ENCODE measurements at places on chromosomes 1 and 21. TPM values are rescaled to one million over a fixed set of nuclear protein-coding genes. Genes with fewer than 3 reads are reported as not detected.

COL9A2 gene
- total RNA-seq = 0.39 TPM

BCL2L15 gene
- total RNA-seq = 0.13 TPM

SRGAP2 gene
- 26.0 TPM for total RNA-seq

AMIGO1 gene
- total RNA-seq = 0.41 TPM

C1orf115 gene
- total RNA-seq = 2.5 TPM

CCDC190 gene
- total RNA-seq = 5.5 TPM

RNF223 gene
- total RNA-seq = not detected

OR10Z1 gene
- not detected for total RNA-seq

UBE2Q1 gene
- total RNA-seq = 55.8 TPM

GBP6 gene
- total RNA-seq = not detected

GRCh38 chr21:43034101-43034500 is 41.5 kb downstream of the CBS start:
- H3K27ac ChIP-seq = 0 out of 2 replicates have a peak overlapping the region, but pooled peaks have one; percentile 10
- peaks cover 22% of the 10 kb centered on the region for H3K4me1 ChIP-seq
- no peaks in the 10 kb centered on the region for H3K27me3 ChIP-seq
- peaks cover 25% of the 10 kb centered on the region for H3K36me3 ChIP-seq
- no peak overlapping the region for H3K4me3 ChIP-seq
- DNase-seq = no peak

DNA sequence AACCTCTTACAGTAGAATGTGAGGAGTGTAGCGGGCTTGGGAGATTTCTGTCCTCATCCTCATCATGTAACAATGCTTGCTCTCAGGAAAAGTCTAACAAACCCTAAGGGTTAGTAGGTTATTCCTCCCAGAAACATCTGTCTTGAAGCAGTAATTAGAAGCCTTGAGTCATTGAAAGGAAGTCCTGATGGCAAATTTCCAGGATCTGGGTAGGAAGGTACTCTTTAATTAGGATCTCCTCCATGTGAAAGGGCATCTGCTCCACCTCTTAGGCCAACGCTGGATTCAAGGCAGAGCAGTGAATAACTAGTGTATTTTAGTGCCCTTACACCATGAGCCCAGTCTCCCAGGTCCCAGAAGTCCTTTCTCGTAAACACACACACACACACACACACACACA is 106.6 kb upstream of the BARHL2 start:
- no peaks in the 10 kb centered on the region for H3K36me3 ChIP-seq
- no peak overlapping the region for H3K27ac ChIP-seq
- no peak for DNase-seq
- H3K4me1 ChIP-seq = no peaks in the 10 kb centered on the region
- H3K4me3 ChIP-seq = no peak overlapping the region
- no peaks in the 10 kb centered on the region for H3K27me3 ChIP-seq

- no peak overlapping the region for H3K27ac ChIP-seq
- H3K36me3 ChIP-seq = no peaks in the 10 kb centered on the region
- no peak overlapping the region for H3K4me3 ChIP-seq
- no peaks in the 10 kb centered on the region for H3K4me1 ChIP-seq
Measured at GRCh38 chr1:189036628-189037027, 1441.0 kb downstream of the BRINP3 start.

GRCh38 chr1:236413688-236414087 is 19.6 kb downstream of the EDARADD start:
- H3K36me3 ChIP-seq = no peaks in the 10 kb centered on the region
- 0 out of 2 replicates have a peak, but pooled peaks cover 6% of the 10 kb centered on the region for H3K27me3 ChIP-seq
- no peak for DNase-seq
- H3K27ac ChIP-seq = no peak overlapping the region
- H3K4me1 ChIP-seq = no peaks in the 10 kb centered on the region

DNA sequence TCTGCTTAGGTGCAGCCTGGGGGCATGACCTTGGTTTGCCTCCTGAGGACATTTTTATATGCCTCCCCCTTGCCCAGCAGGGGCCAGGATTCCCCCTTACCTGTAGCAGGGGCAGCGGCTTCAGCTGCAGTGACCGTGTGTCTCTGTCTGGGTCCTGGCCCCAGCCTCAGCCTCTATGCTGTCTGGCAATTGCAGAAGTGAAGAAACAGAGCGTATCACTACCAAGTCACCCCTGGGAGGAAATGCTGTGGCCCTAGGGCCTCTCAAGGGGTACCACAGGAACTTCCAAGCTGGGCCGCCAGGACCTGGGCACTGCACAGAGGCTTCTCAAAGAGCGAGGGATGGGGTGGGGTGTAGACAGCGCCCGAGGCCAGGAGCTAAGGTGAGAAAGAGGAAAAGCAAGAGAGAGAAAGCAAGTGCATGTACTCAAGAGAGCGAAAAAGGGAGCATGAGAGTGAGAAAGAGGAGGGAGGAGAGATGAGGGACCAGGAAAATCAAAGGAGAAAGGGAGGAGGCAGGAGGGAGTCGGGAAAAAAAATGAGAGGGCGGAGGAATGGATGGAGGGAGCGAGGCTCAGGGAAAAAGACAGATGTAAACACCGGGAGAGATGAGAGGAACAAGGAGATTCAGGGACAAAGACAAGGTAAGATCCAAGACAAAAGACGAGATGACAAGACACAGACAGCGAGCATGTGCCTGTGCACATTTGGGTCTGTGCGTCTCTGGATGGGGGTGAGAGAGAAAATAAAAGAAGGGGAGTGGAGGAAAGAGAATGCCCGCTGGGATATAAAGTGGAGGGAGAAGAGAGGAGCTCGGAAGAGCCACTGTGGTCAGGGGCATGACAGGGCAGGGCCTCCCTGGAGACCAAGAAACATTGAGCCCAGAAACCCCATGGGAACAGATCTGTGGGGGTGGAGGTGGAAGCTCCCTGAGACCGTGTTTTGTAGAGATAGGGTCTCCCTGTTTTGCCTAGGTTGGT is at the start of gene PTAFR:
Gene PTAFR (minus strand): TSS at position 199 of the 979 bp plus-strand sequence. CDS start 25,669 bp downstream, outside the sequence.
- no peaks in the 10 kb centered on the region for H3K36me3 ChIP-seq
- no peak within 1 kb of the TSS for H3K4me3 ChIP-seq
- H3K27me3 ChIP-seq = no peaks in the 10 kb centered on the region
- no peak for DNase-seq

GRCh38 chr1:11616766-11617165 is 37.5 kb downstream of the FBXO2 start:
- DNase-seq = no peak
- no peaks in the 10 kb centered on the region for H3K36me3 ChIP-seq
- no peaks in the 10 kb centered on the region for H3K4me1 ChIP-seq
- no peak overlapping the region for H3K27ac ChIP-seq
- H3K27me3 ChIP-seq = peaks cover 48% of the 10 kb centered on the region
- H3K4me3 ChIP-seq = no peak overlapping the region

GRCh38 chr21:16243396-16243795 is 513.6 kb downstream of the USP25 start:
- no peaks in the 10 kb centered on the region for H3K27me3 ChIP-seq
- no peaks in the 10 kb centered on the region for H3K36me3 ChIP-seq
- H3K27ac ChIP-seq = no peak overlapping the region
- no peaks in the 10 kb centered on the region for H3K4me1 ChIP-seq

GRCh38 chr1:72781038-72781437 is 498.7 kb upstream of the NEGR1 start:
- no peak for DNase-seq
- no peak overlapping the region for H3K27ac ChIP-seq
- H3K4me3 ChIP-seq = no peak overlapping the region
- H3K36me3 ChIP-seq = no peaks in the 10 kb centered on the region

DNA sequence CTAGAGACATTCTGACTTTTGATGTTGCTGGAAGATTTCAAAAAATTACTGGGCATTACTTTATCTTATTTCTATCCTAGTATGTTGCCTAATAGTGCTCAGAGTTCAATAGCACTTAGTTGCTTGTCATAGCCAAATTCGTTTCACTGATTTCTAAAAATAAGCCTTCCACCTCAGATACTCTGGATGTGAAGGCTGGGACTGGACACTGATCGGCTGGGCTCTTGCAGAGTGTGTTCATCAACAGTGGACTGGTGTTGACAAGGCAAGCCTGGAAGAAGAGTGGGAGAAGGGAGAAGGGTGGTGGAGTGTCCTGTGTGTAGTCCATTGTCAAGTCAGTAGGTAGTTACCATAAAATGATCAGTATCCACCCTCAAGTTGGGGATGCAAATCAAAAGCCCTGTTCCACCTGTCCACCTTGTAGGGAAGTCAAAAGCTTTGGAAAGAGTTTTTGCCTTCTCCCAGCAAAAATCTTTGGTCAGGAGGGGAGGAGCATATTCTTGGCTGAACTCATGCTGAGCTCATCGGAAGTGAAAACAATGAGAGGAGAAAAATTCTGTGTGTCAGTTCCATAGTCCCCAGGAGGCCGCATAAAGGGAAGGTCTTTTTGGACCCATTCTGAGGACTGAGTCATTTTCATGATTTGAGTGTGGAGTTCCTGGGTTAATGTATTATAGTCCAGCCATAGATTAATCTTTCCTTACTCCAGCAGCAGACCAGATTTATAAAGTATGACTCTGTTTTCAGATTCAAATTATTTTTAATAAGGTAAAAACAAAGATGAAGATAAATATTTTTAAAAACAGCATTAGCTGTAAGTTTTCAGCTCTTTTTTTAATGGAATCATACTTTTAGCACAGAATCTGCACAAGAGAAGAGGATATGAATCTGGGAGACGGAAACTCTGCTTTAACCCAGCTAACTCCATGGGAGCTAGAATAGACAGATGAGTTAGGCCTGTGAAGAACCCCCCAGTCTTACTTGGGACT is 99.5 kb upstream of the BMP8A start:
- peak; percentile 82 for DNase-seq
- H3K27ac ChIP-seq = peak overlapping the region; percentile 71
- H3K4me3 ChIP-seq = no peak overlapping the region
- peaks cover 64% of the 10 kb centered on the region for H3K4me1 ChIP-seq
- no peaks in the 10 kb centered on the region for H3K27me3 ChIP-seq

GRCh38 chr1:9785406-9785805 is 38.4 kb downstream of the CLSTN1 start:
- no peak overlapping the region for H3K27ac ChIP-seq
- H3K4me3 ChIP-seq = no peak overlapping the region
- H3K4me1 ChIP-seq = no peaks in the 10 kb centered on the region
- no peaks in the 10 kb centered on the region for H3K36me3 ChIP-seq

GRCh38 chr1:193412748-193413147 is 226.3 kb upstream of the B3GALT2 start:
- no peaks in the 10 kb centered on the region for H3K27me3 ChIP-seq
- H3K4me3 ChIP-seq = no peak overlapping the region
- no peaks in the 10 kb centered on the region for H3K36me3 ChIP-seq
- no peak overlapping the region for H3K27ac ChIP-seq

DNA sequence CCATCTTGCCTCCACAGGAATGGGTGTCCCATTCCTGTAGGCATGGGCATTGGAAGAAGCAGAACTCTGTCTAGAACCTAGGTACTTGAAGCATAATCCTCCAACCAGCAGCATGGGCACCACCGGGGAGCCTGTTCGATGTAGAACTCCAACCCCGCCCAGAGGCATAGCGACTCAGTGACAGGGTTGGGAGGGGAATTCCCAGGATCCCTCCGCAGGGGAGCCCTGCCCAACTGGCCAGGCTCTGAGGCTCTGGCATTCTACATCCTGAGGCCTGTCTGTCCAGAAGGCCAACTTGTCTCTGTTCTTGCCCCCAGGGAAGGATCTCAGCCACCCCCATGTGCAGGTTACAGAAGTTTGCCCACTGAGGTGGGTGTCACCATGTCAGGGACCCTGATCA is 38.2 kb downstream of the CACNA1S start:
- H3K4me3 ChIP-seq = no peak overlapping the region
- H3K4me1 ChIP-seq = peaks cover 11% of the 10 kb centered on the region
- H3K27ac ChIP-seq = no peak overlapping the region
- DNase-seq = no peak
- no peaks in the 10 kb centered on the region for H3K36me3 ChIP-seq

GRCh38 chr1:34406833-34407539 is 230.3 kb downstream of the C1orf94 start:
- no peak overlapping the region for H3K27ac ChIP-seq
- DNase-seq = no peak
- no peak overlapping the region for H3K4me3 ChIP-seq
- no peaks in the 10 kb centered on the region for H3K4me1 ChIP-seq
- H3K27me3 ChIP-seq = no peaks in the 10 kb centered on the region

GRCh38 chr1:192873836-192874235 is 65.0 kb downstream of the RGS2 start:
- no peak for DNase-seq
- H3K27ac ChIP-seq = no peak overlapping the region
- H3K27me3 ChIP-seq = no peaks in the 10 kb centered on the region
- H3K4me3 ChIP-seq = no peak overlapping the region
- H3K36me3 ChIP-seq = no peaks in the 10 kb centered on the region
- no peaks in the 10 kb centered on the region for H3K4me1 ChIP-seq

GRCh38 chr1:236451796-236452373 is 57.8 kb downstream of the EDARADD start:
- H3K4me1 ChIP-seq = no peaks in the 10 kb centered on the region
- no peak overlapping the region for H3K4me3 ChIP-seq
- DNase-seq = peak; percentile 6
- no peaks in the 10 kb centered on the region for H3K27me3 ChIP-seq
- H3K36me3 ChIP-seq = no peaks in the 10 kb centered on the region

GRCh38 chr1:239426821-239427475 is 40.6 kb downstream of the CHRM3 start:
- no peaks in the 10 kb centered on the region for H3K4me1 ChIP-seq
- no peak overlapping the region for H3K27ac ChIP-seq
- no peak overlapping the region for H3K4me3 ChIP-seq

DNA sequence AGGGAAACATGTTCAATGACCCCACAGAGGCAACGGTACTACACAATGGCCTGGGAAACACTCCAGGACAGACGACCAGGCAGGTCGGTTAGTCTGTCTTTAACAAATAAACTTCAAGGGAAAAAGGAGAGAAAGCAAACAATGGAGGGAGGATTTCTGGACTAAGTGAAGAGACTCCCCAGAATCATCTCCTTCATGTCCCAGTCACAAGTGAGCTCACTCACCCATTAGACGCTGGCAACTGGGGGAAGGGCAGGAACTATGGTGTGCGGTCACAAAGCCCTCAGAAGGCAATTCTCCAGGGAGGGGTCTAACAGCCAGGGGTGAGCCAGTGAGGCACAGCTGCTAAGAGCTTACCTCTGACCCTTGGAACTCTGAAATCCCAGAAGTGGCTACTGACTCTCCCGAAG is 55.7 kb upstream of the NADK start:
- H3K36me3 ChIP-seq = peaks cover 67% of the 10 kb centered on the region
- no peak overlapping the region for H3K27ac ChIP-seq
- H3K4me1 ChIP-seq = peaks cover 30% of the 10 kb centered on the region
- H3K27me3 ChIP-seq = no peaks in the 10 kb centered on the region

GRCh38 chr1:37031429-37031828 is 2.9 kb downstream of the GRIK3 start:
- peaks cover 56% of the 10 kb centered on the region for H3K27me3 ChIP-seq
- no peak overlapping the region for H3K27ac ChIP-seq
- no peaks in the 10 kb centered on the region for H3K36me3 ChIP-seq

DNA sequence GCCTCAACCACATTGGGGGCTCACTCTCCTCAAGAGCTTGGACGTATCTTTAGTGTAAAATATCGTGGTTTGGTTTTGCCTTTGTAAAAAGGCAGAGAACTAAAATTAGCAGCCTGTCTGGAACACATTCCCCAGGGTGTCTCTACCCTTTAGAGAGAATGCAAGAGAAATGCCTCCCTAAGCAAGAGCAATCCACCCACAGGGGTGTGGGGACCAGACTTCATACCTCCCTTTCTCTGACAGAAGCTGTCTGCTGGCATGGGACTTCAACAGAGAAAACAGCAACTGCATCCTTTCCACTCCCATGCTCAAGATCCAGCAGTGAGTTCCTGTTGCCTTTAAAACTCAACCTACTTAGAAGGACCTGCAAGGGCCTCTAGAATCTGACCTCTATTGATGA is 27.9 kb upstream of the TNR start:
- H3K27ac ChIP-seq = no peak overlapping the region
- H3K27me3 ChIP-seq = no peaks in the 10 kb centered on the region
- no peaks in the 10 kb centered on the region for H3K36me3 ChIP-seq
- H3K4me1 ChIP-seq = no peaks in the 10 kb centered on the region
- no peak overlapping the region for H3K4me3 ChIP-seq
- no peak for DNase-seq

- H3K4me3 ChIP-seq = peak overlapping the region; percentile 76
- H3K27me3 ChIP-seq = no peaks in the 10 kb centered on the region
- no peak for DNase-seq
- peak overlapping the region; percentile 90 for H3K27ac ChIP-seq
Measured at GRCh38 chr1:40160806-40161124, 422 bp upstream of the RLF start.

All from SJSA1 (cell line).